ENCODE measurements at places on chromosomes 7 and 10. TPM values are rescaled to one million over a fixed set of nuclear protein-coding genes. Genes with fewer than 3 reads are reported as not detected.

The UCMA gene
- polyA plus RNA-seq: not detected

The GNB2 gene
- 87.2 TPM for polyA plus RNA-seq

GRCh38 chr10:75250934-75251333, 15.2 kb upstream of the COMTD1 start:
- H3K27ac ChIP-seq: peak overlapping the region; percentile 63
- no peaks in the 10 kb centered on the region for H3K27me3 ChIP-seq
- peak; percentile 86 for DNase-seq
- H3K4me3 ChIP-seq: no peak overlapping the region
- no peaks in the 10 kb centered on the region for H3K36me3 ChIP-seq

DNA sequence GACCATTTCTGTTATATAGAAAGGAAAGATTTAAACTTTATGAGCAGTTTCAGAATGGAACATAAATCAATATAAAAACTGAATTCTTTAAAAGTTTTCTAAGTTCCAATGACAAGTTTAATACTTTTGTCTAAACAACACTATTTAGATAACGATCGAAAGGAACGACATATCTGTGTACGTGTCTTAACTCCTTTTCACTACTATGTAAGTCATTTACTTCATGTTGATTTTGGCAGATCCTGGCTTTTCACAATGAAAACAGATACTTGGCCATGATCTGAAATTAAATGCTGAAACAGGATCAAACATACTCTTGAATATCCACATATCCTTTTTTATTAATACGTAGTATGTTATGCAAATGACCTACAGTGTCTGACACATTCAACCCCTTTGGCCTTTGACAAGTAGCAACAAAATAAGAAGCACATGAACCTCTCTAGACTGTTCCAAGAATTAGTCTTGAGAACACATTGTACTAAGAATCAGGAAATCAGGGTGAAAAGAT, 41.9 kb downstream of the RNLS start:
- no peak overlapping the region for H3K27ac ChIP-seq
- no peaks in the 10 kb centered on the region for H3K27me3 ChIP-seq
- H3K4me1 ChIP-seq: peaks cover 11% of the 10 kb centered on the region
- DNase-seq: no peak

- no peaks in the 10 kb centered on the region for H3K27me3 ChIP-seq
- DNase-seq: no peak
- H3K27ac ChIP-seq: no peak overlapping the region
- no peak overlapping the region for H3K4me3 ChIP-seq
- H3K36me3 ChIP-seq: no peaks in the 10 kb centered on the region
Measured at GRCh38 chr10:21020545-21020944, 123.4 kb upstream of the NEBL start.

DNA sequence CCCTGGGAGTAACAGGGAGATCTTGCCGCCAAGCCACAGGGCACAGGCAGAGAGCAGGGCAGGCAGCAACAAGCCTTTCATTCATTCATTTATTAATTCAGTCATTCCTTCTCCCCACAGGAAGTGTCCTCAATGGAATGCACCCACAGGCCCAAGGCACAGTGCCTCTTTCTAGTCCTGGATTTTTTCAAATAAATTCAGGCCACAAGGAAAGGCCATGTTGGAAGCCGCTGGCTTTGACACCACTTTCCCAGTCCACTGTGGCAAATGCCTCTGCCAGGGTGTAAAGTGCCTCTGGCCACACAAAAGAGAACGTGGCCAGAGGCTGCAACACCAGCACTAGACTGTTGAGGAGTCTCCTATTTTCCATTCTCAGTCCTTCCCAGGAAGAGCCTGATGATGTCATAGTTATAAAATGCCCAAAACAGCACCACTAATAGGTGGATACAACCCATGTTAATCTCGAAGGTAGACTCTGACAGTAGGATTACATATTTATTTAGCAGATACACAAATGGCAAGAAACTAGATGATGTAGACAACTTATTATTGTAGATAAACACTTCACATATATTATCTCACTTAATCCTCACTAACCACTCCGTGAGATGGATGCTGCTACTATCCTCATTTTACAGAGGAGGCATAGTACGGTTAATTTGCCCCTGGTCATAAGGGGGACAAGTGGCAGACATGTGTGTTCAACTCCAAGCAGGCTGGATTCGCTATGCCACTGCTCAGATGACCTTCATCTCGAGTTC, 5.5 kb downstream of the JAZF1 start:
- H3K27me3 ChIP-seq: no peaks in the 10 kb centered on the region
- H3K27ac ChIP-seq: no peak overlapping the region
- no peak for DNase-seq
- H3K4me1 ChIP-seq: peaks cover 6% of the 10 kb centered on the region
- no peak overlapping the region for H3K4me3 ChIP-seq
- H3K36me3 ChIP-seq: no peaks in the 10 kb centered on the region
